ENCODE measurements at places on chromosomes 1 and 21. TPM values are rescaled to one million over a fixed set of nuclear protein-coding genes. Genes with fewer than 3 reads are reported as not detected.

Gene ATP5PO
- 310 TPM for polyA plus RNA-seq

Gene CLEC20A
- polyA plus RNA-seq, result not detected

Gene SLC27A3
- polyA plus RNA-seq, result 15.0 TPM

Gene LYSMD1
- polyA plus RNA-seq, result 2.6 TPM

Gene RPE65
- not detected for polyA plus RNA-seq

Gene BEND5
- polyA plus RNA-seq, result not detected

Gene ERG
- 0.12 TPM for polyA plus RNA-seq

Gene JAM2
- not detected for polyA plus RNA-seq

Gene MATN1
- polyA plus RNA-seq, result 0.07 TPM

Gene CSF1
- polyA plus RNA-seq, result 1.2 TPM

Gene CD247
- polyA plus RNA-seq, result not detected

Gene KANK4
- 0.03 TPM for polyA plus RNA-seq

Gene ANGPTL3
- polyA plus RNA-seq, result not detected

Gene RAB3GAP2
- 6.3 TPM for polyA plus RNA-seq

Gene TBX19
- polyA plus RNA-seq, result 0.35 TPM

Gene DNASE2B
- not detected for polyA plus RNA-seq

Gene KCND3
- 0.02 TPM for polyA plus RNA-seq

Gene PGBD5
- 0.01 TPM for polyA plus RNA-seq

Gene LCE3D
- polyA plus RNA-seq, result 9.3 TPM

Gene RGS8
- polyA plus RNA-seq, result not detected

Gene INSRR
- not detected for polyA plus RNA-seq

Data from foreskin keratinocyte (primary cell).